ENCODE measurements at places on chromosomes 12 and 14.

DNA sequence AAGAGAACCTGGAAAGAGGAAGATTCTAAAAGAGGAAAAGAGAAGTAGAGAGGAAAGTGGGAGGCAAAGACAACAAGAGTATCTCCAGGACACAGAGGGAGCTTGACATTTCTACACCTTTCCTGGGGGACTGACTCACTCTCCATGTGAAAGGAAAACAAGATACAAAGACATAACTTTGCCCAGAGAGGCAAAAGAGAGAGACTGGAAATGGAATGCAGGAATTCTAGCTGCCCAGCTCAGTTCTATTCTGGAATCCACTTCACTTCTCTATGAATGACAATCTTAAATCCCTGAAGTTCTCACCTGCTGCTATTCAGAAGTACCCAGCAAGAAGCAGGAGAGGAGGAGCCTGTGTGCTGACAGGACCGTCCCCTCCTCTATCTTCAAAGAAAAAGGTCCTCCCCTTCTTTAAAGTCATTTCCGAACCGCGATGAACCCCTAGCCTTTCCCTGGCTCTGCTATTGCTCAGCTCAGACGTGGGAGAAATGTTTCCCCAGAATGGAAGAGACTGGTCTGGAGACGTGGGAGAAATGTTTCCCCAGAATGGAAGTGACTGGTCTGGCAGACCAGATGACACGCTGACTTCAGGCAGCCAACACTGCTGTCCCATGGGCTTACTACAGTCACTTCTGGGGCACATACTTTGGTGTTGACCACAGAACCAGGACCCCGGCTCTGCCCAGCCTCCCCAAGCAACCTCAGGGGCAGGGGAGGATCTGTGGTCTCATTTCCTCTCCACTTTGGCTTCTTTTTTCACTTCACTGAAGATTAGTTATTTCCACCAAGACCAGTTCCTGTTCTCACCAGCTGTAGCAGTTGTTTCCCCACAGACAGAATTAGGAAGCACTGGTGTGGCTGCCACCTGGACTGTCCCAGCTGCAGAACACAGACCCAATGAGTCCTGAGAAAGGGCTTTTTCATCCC, 8.3 kb downstream of the FMNL3 start:
- peak; percentile 72 for DNase-seq

DNA sequence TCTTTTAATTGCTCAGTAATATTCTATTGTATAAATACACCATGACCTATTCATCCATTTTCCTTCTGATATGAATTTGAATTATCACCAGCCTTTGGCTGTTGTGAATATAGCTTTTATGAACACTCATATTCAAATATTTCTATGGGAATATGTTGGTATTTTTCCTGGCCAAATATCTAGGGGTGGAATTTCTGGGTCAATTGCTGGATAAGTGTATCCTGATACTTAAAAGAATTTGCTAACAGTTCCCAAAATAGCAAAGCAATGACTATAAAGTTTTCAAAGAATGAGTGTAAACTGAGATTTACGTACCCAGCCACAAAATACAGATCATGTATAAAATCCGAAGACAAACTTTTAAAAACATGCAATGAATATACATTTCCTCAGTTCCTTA, 148.7 kb upstream of the CLEC14A start:
- DNase-seq: no peak

- DNase-seq: no peak
Observed at GRCh38 chr12:18782827-18783226, 44.9 kb downstream of the CAPZA3 start.

DNA sequence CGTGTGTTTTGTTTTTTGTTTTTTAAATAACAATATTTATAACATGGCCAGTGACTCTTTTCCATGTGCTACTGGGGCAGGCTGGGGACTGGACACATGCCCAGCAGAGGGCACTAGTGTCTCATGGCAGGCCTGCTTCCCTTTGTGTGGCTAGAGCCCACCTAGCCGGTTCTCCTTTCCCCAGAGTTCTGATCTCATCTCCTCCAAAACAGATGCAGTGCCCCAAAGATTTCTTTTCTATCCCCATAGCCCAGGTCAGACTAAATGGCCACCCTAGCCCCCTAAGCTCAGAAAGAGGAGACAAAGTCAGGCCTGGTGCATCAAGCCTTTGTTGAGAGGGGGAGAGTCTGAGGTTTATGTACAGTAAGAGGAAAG, 21.2 kb downstream of the PRPF40B start:
- peak; percentile 85 for DNase-seq

GRCh38 chr14:103113303-103113702, 10.0 kb upstream of the TNFAIP2 start:
- no peak for DNase-seq

DNA sequence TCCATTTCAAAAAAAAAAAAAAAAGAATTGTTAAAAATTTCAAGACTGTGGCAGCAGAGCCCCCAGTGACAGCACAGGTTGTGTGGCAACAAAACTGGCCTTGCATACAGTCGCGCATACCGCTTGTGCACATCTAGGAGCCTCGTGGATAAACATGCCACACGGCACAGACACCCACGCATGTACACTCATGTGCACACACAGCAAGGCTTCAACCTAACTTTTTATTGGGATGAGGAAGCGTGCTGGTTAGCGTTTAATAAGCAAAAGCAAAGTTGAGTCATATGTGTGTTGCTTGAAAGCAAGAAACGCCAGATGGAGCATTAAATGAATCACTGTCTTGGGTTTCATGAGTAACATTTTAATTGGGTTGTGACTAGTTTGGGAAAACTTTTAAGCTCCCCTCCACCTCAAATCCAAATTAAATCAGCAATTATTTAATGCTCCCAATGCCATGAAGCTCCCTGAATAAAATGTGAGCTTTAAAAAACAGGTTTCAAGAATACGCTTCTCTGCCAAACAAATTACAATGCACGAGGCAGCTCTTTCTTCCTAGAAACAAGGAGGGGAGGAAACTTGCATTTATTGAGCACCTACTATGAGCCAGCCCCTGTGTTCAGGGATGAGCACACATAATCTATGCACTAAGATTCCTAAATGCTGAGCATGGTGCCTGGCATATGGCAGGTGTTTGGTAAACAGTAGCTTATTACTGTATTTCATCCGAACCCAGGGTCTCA, 35.7 kb upstream of the EML1 start:
- DNase-seq: no peak

DNA sequence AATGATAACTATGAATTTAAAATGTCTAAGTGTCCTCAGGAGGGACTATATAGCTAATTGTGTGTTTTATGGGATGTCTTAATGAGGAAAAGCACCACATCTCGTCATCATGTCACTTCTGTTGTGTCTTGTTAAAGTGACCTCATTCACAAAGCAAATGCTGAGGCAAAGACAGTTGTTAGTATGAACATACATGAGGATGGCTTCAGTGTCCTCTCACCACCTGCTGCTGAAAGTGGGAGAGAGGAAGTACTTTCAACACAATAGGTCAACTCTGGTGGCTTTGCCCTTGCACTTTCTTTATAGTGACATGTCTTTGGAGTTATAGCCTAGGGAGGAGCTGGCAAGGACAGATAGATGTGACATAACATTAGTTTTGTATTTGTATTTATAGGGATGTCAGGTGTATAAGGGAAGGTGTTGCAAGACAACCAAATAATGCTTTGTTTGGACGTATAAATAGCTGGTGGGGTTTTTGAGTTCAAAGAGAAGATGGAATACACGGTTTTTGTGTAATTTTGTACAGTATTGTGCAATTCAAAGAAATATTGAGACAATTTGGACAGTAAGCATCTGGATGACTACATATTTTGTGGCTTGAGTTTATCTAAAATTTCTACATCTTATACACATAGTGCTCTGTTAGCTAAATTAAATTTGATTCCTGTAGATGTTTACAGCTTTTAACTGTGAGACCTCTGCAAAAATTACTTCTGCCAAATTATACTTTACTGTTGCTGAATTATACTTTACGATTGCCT, 131.7 kb upstream of the ATP2B1 start:
- no peak for DNase-seq

GRCh38 chr12:128709660-128710059, 114.1 kb downstream of the SLC15A4 start:
- no peak for DNase-seq

GRCh38 chr12:53743266-53744129, 8.3 kb downstream of the CISTR start:
- DNase-seq: peak; percentile 71

DNA sequence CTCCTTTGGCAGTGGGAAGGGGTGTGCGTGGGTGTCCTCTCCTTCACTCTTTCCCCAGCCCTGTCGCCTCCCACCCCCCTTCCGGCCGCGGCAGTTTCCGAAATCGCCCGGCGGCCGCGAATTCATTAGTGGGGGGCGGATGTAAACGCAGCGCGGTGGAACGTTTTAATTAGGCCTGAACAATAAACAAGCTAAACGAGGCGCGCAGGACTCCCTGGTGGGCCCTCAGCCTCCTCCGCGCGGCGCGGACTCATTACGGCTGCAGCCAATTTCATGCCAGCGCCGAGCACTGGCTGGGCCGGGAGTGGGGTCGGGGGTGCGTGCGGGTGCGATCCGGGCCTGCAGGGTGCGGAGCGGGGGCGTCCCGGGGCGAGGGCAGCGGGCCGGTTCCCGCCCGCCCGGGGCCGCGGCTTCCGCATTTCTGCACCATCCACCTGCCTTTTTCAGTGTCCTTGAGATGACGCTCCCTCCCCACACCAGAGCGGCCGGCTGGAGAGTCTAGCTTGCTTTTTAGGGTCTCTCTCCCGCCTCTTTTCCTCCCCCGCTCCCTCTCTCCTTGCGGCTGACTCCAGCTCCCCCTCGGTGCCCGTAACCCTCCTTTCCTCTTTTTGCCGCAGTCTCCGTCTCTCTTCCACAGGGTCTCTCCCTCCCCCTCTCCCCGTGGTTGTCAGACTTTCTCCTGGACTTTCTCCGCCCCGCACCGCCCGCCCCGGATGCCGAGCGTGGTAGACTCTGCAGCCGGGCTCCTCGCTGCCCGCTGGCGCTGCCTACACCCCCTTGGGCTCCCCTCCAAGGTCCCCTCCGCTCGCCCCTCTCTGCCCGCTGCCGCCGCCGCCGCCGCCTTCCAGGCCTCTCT, at the start of gene CISTR:
TSS of gene CISTR (minus strand) at position 644 of the 856 bp plus-strand sequence.
- DNase-seq: peak; percentile 30

DNA sequence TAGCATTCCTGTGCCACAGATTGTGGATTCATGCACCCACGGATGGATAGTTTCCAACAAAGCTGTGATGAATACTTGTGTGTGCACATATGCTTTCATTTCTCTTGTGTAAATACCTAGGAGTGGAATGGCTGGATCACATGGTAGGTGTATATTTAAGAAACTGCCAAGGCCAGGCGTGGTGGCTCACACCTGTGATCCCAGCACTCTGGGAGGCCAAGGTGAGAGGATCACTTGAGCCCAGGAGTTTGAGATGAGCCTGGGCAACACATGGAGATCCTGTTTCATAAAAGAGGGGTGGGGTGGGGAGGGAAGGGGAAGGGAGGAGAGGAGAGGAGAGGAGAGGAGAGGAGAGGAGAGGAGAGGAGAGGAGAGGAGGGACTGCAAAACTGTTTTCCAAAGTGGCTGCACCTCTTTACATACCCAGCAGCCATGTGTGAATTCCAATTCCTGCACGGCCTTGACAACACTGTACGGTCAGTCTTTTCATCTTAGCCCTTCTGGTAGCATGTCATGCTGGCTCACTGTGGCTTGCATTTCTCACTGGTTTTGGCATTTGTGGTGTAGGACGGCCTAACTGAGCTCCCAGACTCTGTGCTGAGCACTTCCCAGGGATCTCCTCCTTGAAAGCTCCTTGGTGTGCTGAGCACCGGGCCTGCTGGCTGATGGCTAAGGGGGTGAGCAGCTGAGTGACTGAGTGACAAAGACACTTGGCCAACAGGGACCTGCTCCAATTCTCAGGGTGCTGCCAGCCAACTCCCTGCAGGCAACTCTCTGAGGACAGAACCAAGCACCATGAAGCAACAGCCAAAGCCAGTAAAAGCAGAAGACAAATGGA, 27.9 kb downstream of the SYNE3 start:
- DNase-seq: no peak

GRCh38 chr12:88914967-88915366, 334.7 kb upstream of the KITLG start:
- no peak for DNase-seq

- DNase-seq: no peak
Observed at GRCh38 chr12:49933796-49934195, 16.7 kb upstream of the AQP2 start.
